ENCODE measurements at places on chromosomes 3 and 15.

GRCh38 chr3:71227270-71227661, 356.3 kb downstream of the FOXP1 start:
- DNase-seq = no peak

DNA sequence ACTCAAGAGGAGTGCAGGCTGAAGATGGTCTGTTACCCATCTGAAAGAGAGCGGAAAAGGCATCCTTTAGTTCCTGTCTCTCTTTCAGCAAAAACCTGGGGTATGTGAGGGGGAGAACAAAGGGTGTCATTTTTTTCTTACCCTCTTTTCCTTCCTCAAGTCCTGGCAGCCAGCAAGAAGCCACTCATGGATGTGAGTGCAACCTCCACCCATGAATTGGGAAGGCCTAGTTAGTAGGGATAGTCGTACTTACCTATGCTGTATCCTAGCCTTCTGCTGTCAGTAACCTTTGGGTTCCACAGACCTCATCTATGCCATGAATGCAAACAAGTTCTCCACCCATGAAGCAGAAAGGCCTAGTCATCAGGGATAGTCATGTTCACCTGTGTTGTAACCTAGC, 472.8 kb downstream of the ZIC1 start:
- no peak for DNase-seq

DNA sequence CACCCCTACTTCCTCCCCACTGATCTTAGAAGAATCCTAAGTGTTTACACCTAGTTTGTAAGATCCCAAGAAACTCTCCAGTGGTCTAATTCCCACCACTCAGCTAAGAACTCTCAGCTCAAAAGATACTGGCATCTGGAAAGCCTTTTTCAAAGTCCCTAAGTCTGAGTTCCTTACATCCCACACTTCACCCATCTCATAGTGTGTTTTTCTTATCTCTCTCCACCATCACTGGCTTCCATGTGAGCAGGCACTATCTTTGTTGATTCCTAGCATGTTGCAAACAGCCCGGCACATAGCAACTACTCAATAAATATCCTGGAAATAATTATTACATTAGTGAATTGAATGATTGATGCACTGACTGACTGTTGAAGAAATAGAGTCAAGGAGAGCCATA, 173.7 kb downstream of the FHIT start:
- no peak for DNase-seq

DNA sequence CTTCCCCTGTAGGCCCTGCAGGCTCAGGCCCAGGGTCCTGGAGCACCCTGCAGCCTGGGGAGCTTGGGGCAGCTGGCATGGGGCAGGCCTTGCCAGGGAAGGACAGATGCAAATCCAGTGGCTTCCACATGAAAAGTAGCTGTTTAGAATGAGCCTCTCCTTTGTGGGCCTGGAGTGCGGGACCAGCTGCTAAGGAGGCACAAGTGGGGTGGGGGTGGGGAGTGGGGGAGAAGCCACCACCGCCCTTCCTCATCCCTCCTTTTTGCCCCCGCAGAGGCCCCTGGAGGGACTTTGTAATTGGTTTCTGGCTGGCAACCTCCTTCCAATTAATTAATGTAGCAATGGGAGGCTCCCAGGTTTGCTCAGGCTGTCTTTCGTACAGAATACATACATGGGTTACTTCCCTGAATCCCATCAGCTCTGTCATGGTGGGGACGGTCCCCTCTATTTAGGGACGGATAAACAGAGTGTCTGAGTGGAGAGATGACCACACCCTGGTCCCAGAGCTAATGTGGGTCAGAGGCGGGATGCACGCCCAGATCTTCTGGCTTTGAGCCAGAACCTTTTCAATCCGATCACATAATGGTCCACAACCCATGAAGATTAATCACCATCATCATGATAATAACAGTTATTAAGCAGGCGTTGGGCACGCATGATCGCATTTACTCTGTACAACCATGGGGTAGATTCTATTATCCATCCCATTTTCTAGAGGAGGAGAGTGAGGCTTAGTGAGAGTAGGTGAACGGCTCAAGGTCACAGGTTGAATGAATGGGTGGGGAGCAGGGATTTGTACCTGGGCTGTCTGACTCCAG, 6.2 kb downstream of the CORO2B start:
- no peak for DNase-seq

- no peak for DNase-seq
Observed at GRCh38 chr3:48429317-48429959, 448 bp downstream of the PLXNB1 start.

DNA sequence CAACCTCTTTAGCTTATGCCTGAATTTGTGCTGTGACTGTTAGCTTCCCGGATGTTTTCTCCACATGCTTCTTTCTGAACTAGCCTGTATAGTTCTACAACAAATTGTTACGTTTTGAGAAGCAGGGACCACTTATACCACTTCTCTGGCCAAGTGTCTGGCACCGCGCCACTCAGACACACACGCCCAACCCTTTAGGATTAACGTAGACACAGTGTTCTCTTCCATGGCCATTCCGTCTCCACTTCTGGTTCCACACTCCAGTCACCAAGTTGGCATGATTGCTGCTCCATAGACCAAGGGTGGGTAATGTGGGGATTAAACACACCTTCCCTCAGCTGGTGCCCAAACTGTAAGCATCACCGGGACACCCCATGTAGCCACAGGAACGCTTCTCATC, 755 bp upstream of the TMEM108 start:
- no peak for DNase-seq

DNA sequence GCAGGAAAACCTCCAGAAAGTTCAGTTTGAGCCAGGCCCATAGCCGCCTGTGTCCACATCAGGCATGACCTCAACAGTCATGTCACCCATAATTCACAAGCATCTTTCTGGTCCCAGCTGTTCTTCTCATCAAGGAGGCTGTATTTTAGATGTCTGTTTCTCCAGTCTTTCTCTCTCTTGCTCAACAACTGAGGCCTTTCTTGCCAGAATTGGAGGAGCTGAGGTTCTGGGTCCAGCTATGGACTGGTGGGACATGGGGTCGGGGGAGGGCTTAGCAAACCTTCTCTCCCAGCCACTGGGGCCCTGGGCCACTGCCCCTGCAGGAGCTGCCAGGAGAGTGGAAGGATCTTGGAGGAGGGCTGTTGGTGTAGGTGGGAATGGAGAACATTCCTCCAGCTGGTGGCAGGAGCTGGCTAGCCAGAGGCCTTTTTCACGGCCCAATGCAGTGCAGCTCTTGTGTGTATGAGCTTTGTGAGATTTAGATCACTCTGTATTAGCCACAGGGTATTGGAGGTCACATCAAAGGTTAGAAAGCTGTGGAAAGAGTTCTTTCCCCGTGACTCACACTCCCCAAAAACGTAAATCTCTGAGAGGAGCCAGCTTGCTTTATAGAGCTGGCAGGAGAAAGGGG, 23.5 kb downstream of the MAGEF1 start:
- peak; percentile 86 for DNase-seq

DNA sequence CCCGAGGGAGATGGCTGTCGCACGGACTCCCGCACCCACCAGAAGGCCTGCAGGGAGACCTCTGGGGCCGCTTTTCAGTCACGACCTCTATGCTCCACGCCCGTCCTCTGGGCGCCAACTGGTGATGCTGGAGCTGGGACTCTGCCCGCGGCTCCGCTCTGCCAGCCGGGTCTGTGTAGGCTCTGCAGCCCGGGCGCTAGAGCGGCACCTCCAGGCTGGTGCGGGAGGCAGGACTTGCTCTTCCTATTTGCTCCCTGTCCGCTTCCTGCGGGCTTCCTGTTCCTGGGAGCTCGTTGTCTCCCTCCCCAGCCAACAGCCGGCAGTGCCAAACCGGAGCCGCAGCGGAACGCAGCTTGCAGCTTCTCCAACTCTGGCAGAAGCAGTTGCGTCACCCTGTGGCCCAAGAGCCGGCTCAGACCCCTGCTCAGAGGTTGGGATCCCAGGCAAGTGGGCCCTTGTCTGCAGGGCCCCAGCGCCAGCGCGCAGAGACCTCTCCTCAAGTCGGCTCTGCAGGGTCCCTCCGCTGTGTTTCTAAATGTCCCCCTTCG, 285.9 kb downstream of the XXYLT1 start:
- no peak for DNase-seq

DNA sequence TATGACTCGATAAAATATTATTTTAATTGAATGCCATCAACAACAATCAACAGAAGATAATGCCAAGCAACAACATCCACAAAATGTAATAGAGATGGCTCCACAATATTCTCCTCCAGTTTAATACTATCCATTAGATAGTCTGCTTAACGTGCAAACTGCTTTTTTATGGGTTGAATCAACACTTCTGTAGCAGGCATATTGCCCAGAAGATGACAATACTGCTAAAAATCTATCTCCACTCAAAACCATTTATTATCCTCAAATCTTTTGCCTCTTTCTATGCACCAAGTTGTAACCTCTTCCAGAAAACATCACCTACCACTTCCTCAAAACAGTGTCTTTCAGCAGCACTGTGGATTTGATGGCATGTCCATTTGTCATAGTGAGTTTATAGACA, 295.7 kb upstream of the LMCD1 start:
- DNase-seq = no peak

GRCh38 chr3:74844428-74844827, 230.0 kb upstream of the CNTN3 start:
- no peak for DNase-seq

DNA sequence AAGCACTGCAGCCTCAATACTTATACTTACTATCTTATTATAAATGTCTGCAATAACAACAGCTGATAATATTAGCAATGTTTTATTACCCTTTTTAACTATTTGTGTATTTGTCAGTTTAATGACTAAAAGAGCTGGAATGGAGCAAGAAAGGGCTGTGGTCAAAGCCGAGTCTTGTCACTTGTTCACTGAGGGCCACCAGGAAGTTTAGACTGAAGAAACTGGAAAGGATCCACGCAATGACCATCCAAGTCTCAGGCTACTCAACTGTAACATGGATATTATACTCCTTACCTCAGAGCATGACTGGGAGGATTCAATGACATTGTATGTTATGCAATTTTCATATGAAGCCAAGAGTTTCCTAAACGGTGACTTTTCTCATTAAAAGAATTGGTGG, 90.4 kb downstream of the TJP1 start:
- DNase-seq = no peak

- peak; percentile 39 for DNase-seq
Observed at GRCh38 chr3:39383045-39383880, at the start of gene SLC25A38. TSS of gene SLC25A38 (plus strand) at chr3:39383370. CDS start at chr3:39383725, 355 bp downstream.
